SIG-M5 (cell line): ENCODE measurements at places on chromosomes 3 and 15.

GRCh38 chr15:89690276-89691218 lies at the start of the genes PEX11A and WDR93:
TSS of gene PEX11A (minus strand) at chr15:89690754. CDS start at chr15:89690632, 122 bp downstream.
TSS of gene WDR93 (plus strand) at chr15:89690811. CDS start at chr15:89701747, 10,936 bp downstream.
- no peak for DNase-seq

DNA sequence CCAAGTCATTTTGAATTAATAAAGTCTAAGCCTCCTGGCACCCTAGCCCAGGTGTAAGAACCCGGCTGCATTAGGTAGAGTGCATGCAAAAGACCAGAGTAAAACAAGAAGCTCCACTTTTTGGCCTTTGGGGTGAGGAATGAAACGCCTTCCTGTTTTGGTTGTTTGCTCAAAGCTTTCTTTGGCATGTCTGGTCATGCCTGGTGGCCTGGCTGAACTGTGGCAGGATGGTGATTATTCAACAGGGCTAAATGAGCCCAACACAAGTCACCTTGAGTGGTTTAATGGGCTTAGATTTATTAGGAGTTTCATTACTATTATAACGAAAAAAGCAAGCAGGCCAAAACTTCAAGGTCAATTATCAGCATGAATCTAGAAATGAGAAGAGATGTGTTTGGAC lies 40.9 kb upstream of the LDHAL6B start:
- no peak for DNase-seq

GRCh38 chr3:55910543-55910942 lies 423.4 kb upstream of the WNT5A start:
- DNase-seq, result no peak

DNA sequence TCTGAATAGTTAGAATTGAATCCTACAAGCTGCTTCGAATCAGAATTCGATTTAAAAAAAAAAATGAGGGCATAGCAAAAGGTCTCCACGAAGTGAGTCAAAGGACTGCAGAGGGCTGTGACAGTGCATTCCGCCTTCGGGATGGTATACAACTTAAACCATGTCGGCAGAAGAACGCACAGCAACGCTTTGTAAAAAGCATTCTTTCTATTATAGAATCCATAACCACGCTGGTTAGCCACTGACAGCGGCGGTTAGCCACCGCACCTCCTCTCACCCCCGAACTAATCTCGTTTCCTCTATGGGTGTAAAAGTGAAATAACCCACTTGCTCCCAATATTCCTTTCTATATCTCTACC lies 664 bp upstream of the PIK3CA start:
- no peak for DNase-seq

DNA sequence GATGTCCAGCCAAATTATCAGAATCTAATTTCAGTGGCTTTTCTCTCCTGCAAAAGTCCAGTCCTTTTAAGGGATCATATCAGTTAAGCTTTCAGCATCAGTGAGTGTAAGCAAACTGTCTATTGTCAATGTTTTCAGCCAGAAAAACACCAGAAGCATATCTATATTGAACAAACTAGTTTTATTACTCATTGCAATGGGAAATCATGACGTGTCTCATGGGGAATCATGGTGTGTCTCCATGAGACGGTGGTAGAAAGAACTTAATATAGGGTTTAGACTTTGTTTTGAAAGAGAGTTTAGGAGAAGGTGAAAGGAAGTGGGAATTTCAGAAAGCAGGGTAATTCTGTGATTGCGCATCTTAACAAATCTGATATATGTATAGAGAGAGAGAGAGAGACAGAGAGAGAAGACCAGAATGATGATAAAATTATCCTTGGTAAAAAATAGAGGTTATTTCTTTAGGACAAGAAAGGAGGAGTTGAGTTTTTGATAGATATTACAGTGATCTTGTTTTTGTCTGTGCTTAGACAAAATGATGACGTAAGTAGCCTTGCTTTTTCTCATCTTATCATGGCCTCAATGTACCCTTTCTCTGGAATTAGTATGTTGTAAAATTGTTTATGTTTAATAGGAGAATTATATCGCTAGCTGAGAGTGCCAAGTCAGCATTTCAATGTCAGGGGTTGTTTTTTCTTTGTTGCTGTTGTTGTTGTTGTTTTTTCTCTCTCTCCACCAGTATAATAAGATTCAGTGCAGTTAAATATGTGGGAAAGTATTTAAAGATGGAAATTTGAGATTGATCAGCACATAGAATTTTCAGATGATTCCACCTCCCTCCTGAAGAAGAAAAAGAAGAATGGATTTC lies 129.9 kb upstream of the OSTN start:
- no peak for DNase-seq

- no peak for DNase-seq
Measured at GRCh38 chr3:76561494-76562236, 478.2 kb upstream of the ROBO2 start.

DNA sequence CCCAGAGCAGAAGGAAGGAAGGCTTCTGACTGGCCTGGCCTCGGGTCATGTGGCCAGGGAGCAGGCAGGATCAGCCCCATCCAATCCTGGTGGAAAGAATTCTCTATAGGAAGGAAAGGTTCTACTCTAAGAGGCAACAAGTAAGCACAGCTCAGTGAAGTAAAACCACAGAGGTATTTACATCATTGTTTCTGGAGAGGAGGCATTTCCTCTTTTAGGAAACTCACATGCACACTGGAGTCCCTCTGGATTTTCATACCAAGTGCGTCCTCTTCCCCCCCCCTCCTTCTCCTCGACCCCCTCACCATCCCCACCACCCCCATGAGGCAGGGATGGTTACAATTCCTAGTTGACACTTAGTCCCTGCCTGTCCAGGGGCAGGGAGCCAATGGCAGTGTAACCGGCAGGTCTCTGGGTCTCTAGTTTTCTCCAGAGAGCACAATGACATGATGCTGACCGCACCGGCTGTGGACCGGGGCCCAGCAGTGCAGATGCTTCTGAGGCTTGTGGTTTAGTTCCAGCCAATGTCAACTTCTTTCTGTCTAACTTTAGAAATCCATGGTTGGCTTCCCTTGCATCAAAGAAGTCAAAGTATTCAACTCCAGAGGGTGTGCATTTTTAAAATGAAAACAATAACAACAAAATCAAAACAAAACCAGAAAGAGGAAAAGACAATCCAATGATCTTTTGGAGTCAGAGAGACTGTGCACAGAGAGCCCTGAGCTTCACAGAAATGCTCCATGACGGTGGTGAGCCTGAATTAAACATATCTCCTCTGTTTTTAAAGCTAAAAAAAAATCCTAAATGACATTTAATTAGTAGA lies 230.3 kb upstream of the TLE3 start:
- no peak for DNase-seq

GRCh38 chr3:40191251-40191650 lies 118.3 kb upstream of the EIF1B start:
- DNase-seq, result no peak

GRCh38 chr15:101618851-101619614 lies 33.1 kb downstream of the TM2D3 start:
- DNase-seq, result no peak

GRCh38 chr3:1535361-1535760 lies 442.5 kb downstream of the CNTN6 start:
- no peak for DNase-seq

DNA sequence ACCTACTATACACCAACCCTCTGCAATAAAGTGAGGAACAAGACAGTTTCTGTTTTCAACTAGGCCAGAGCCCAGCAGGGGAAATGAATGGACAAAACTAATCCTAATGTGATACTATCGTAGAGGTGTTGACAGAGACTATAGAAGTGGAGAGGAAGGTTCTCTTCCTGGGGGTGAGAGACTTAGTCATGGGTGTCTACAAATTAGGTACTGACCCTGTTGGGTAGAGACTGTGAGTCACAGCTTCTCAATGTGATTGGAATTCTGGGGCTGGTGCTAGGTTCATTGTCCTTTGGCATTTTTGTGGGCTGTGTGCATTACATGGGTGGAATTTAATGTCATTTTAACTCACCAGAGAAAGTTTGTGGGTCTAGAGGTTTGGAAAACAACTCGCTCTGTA lies 79.3 kb downstream of the ADAMTSL3 start:
- no peak for DNase-seq

GRCh38 chr15:68557469-68558317 lies 21.1 kb upstream of the CORO2B start:
- DNase-seq, result no peak

GRCh38 chr3:97510795-97511194 lies 253.8 kb upstream of the ARL6 start:
- no peak for DNase-seq

DNA sequence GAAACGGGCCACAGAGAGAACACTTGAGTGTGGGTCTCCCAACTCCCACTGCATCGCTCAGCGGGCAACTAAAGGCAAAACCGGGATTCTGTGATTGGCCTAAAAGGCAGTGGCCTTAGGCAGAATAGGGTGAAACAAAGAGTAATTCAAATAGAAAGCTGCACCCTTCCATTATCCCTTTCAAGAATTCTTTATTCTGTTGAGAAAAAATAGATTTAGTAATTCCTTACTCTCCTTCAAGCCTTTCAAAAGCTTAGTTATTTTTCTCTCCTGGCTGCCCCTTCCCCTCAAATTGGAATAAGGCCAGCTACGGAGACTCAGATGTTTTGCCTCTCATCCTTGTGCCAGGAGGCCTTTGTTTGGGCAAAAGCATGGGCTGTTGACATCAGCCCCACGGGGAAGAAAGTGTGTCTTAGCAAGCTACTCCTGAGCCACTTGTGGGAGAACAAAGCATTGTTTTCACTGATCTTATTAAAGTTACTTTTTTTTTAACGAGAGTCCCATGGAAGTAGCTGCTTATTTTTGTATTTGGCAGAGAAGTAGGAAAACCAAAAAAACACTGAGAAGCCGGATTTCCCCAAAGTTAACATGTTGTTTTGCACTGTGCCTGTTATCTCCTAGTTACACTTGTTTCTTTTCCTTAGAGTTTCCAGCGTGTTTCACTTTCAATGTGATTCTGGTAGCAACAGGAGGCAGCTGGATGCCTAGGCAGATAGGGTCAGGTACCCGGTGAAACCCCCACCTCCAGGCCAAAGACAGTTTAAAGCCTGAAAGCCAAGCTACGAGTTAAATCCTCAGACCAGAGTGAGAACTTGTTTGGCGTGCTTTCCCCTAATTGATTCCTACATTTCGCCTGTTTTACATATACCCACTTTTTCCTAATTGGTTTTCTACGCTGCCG lies 2.2 kb downstream of the ST6GAL1 start:
- DNase-seq, result no peak

DNA sequence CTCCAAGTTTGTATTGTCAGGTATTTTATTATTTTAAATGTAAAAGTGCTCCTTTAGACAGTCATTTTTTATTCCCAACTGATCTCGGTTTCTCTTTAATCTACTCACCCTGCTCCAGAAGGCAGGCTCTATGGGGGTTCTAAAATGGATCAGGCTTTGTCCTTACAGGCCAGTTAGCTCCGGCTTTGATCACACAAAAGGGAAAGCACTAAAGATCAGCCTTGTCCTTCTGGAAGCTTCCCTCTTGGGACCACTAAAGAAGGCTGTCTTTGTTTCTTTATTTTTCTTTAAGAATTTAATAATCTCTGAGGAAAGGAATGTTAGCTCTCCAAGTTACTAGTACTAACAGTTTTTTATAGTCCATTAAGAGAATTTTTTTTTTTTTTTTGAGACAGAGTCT lies 560.5 kb upstream of the ZNF717 start:
- no peak for DNase-seq

- DNase-seq, result no peak
Measured at GRCh38 chr3:5476403-5476802, 288.9 kb downstream of the EDEM1 start.

GRCh38 chr15:58842713-58843396 lies 71.8 kb downstream of the MINDY2 start:
- DNase-seq, result no peak

DNA sequence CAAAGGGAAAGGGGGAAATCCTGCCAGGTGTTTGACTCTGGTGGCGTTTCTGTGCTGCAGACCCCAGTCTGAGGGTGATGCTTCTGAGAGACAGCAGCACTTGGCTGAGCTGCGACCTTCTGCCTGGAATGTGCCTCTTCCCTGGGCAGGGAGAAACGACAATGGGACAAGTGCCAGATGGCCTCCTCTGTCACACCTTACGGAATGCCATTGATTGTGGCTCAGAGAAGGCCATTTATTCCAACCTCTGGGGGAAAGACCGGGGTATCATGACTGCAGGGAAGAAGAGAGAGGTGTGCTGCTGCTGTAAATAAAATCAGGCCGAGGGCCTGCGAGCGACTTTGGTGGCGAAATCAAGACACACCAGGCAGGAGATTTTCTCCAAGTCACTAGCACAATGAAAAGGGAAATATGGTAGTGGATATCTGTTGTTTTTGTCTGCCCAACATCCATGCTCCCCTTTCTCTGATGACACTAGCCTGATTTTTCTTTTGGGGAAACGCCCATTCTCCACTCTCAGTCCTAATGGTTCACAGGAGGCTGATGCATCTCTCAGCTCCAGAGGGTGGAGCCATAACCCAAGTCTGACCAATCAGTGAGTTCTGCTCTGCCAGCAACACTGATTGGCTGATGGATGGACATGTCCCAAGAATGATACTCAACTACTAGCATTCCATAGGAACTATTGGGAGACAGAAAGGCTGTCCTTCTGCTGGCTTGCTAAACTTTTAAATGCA lies 336.1 kb downstream of the FOXP1 start:
- no peak for DNase-seq

- no peak for DNase-seq
Measured at GRCh38 chr3:94607778-94608177, 544.9 kb downstream of the NSUN3 start.

DNA sequence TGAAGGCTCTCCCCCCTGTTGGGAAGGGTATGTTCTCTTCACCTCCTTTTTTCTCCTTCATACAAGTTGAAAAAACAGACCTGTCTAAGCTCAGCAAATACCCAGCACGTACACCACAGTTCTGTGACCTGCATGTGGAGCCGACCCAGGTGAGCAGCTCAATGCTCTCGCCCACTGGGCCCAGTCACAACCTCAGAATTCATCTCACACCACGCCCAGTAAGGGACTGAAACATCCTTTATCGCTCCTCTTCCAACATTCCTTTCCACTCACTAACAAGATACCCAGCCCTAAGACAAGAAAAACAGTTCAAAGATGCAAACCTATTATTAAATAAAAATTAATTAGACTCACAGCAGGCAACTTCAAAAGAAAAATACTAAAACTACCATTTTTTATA lies 68.9 kb downstream of the FOXP1 start:
- no peak for DNase-seq

- no peak for DNase-seq
Measured at GRCh38 chr3:150146991-150147761, 176.5 kb upstream of the PFN2 start.

DNA sequence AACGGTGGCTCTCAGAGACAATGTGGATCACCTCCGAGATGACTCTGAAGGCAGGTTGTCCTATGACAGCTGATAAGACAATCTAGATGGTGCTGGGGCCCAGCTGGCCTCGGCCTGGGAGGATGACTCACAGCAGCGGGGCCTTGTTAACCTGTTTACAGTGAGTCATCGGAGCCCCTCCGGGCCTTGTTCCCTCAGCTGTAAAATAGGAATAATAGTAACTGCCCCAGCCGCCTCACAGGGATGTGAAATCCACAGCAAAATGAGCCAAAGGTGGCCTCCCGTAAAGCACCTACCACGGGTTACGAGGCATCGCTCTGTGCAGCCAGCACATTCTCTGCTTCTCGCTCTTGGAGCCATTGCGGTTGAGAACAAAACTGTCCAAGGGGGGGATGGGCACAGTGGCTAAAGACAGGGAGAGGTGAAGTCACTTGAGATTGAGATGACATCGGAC lies 88.6 kb upstream of the RASGRF1 start:
- DNase-seq, result no peak

GRCh38 chr3:105842449-105842848 lies 26.4 kb downstream of the CBLB start:
- DNase-seq, result no peak
